ENCODE measurements at places on chromosomes 5 and 9.

DNA sequence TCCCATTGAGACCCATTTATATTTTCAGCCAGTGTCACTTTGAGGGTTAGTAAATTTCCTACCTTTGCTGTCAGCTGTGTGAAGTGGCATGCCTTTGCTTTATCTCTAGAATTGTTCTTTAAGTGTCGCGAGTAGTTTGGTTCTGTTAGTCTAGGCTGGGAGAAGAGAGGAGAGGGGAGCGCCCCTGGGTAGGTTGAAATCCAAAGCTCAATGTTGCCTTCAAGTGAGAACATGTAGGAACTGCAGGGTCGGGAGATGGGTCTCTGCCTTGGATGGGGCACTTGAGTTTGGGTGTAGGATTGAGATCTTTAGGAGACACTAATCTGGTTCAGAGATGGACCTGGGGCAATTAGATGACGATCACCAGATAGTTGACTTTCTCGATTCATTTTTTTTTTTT lies 46.3 kb downstream of the STC2 start:
- DNase-seq: no peak

GRCh38 chr9:94908583-94909249 lies 182.2 kb downstream of the AOPEP start:
- no peak for DNase-seq

DNA sequence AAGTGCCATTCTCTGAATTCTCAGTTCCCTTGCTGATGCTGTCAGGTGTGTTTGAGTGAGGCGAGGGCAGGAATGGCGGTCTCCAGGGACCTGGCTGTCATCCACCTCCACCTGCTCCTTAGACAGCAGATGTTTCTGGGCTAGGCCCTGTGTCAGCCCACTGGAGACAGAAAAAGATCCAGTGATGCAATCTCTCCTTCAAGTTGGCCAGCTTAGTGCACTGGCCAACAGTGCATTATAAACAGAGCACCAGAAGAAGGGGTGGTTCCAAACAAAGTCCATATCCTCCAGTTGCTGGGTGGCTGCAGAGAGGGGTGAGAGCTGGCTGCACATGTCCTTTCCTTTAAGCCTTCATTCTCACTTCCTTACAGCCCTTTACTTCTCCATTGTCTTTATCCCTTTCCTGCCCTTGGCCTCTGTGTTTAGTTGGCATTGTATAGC lies 26.5 kb downstream of the NANS start:
- no peak for DNase-seq

DNA sequence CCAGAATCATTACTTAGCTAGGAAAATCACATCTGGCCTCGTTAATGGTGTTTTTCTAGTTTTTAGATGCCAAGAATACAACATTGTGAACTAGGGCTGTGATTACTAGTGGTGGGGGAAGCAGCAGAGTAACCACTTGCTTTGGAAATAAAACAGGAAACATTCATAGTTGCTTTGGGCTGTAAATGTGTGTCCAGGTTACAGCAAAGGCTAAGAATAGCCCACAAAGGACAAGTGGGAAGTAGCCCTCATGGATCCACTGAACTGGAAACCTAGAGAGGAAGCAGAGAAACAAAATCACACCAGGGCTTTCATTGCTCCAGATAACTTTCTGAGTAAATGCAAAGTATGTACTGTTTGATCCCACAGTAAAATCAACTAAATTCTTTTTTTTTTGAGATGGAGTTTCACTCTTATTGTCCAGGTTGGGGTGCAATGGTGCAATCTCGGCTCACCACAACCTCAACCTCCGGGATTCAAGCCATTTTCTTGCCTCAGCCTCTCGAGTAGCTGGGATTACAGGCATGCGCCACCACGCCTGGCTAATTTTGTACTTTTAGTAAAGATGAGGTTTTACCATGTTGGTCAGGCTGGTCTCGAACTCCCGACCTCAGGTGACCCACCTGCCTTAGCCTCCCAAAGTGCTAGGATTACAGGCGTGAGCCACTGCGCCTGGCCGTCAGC lies 56.2 kb upstream of the TNFSF15 start:
- DNase-seq: no peak

DNA sequence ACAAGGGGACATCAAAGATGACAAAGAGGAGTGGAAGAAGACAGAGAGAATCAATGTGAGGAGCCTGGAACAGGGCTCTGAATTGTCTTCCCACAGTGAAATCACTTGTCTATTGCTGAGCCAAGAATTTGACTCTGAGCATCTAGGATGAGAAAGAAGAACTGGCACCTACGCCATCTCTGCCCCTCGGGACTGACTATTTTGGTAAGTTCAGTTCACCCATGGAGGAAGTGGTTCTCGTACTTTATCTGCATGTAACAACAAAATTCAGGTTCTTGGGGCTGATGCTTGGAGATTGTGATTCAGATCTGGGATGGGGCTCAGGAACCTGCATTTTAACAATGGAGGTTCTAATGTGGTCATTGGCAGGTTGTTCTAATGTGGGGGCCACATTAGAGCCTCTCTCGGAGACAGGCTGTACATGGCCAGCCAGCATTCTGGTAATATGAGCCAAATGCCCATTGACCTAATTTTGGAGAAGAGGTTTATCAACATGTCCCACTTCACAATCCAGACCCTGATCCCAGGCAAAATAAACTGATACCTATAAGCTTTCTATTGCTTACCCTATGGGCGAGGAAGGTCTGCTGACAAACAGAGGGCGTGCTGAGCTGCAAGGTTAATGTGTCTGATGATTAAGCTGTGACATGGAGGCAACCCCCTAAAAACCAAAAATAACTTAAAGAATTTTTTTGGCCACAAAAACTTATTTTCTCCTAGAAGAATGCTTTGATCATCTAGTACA lies 2.7 kb upstream of the IL12B start:
- no peak for DNase-seq

Data from activated CD4-positive, alpha-beta T cell treated with anti-CD3 and anti-CD28 coated beads for 1 hour (primary cell).